ENCODE measurements at places on chromosomes 1 and 21.

GRCh38 chr1:16241221-16241708 is 4.3 kb upstream of the CPLANE2 start:
- H3K27me3 ChIP-seq: peaks cover 8% of the 10 kb centered on the region
- DNase-seq: no peak
- no peaks in the 10 kb centered on the region for H3K36me3 ChIP-seq
- H3K4me3 ChIP-seq: no peak overlapping the region
- H3K4me1 ChIP-seq: peaks cover 18% of the 10 kb centered on the region
- no peak overlapping the region for H3K27ac ChIP-seq

DNA sequence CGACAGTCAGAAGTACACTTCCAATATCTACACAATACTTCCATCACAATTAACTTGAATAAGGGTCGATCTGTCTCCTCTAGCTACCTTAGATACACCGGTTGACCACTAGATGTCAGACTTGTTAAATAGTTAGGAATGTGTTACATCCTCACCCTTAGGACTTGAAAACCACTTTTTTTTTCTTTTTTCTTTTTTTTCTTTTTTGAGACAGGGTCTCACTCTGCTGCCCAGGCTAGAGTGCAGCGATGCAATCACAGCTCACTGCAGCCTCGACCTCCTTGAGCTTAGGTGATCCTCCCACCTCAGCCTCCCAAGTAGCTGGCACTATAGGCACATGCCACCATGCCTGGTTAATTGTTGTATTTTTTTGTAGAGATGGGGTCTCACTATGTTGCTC is 120.4 kb upstream of the GREM2 start:
- H3K36me3 ChIP-seq: no peaks in the 10 kb centered on the region
- H3K4me3 ChIP-seq: no peak overlapping the region
- H3K27ac ChIP-seq: no peak overlapping the region
- DNase-seq: peak; percentile 71
- H3K4me1 ChIP-seq: peaks cover 45% of the 10 kb centered on the region
- H3K27me3 ChIP-seq: peaks cover 1% of the 10 kb centered on the region

DNA sequence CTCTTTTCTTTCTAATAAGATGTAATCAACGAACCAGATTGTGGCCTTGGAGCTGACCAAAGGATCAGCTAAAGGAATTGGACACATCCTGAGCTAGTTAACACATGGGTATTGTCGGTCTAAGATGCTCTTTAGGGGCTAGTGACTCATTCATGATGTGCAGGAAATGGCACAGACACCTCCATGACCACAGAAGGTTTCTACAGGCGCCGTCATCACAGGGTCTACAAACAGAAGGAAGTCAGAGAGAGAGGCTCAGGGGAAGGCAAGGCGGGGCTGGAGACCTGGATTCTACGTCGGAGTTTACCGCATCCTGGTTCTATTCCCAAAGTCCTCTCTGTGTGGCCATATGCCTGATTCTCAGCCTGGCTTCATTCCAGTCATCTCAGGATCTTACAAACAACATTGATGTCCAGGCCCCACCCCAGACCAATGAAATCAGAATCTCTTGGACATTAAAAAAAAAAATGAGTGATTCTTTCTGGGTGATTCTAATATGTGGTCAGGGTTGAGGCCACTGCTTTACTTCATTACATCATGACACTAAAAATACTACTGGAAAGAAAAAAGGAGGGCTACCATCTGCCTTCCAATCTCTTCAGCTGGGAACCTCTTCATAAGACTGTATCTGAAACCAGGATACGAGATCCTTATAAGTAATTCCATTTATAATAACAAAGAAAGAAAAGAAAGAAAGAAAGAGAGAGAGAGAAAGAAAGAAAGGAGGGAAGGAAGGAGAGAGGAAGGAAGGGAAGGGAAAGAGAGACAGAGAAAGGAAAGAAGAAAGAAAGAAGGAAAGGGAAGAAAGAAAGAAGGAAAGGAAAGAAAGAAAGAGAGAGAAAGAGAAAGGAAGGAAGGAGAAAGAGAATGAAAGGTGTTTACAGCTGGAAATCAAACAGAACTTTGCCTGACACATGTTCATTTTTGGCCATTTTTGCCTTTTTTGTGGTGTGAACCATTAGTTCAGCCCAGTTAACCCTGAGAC is 11.6 kb upstream of the KCNJ15 start:
- peaks cover 9% of the 10 kb centered on the region for H3K36me3 ChIP-seq
- H3K27ac ChIP-seq: peak overlapping the region; percentile 93
- peaks cover 55% of the 10 kb centered on the region for H3K4me1 ChIP-seq
- no peaks in the 10 kb centered on the region for H3K27me3 ChIP-seq
- DNase-seq: peak; percentile 97

GRCh38 chr1:197590687-197591086 is 184.6 kb downstream of the DENND1B start:
- H3K27me3 ChIP-seq: no peaks in the 10 kb centered on the region
- H3K36me3 ChIP-seq: no peaks in the 10 kb centered on the region
- no peak overlapping the region for H3K4me3 ChIP-seq
- DNase-seq: no peak
- H3K4me1 ChIP-seq: no peaks in the 10 kb centered on the region

GRCh38 chr1:241519308-241520079 is at the start of gene FH:
FH (minus strand) TSS chr1:241519755; CDS start chr1:241519722, 33 bp downstream.
- H3K27ac ChIP-seq: peak within 1 kb of the TSS; percentile 73
- H3K4me1 ChIP-seq: peaks cover 28% of the 10 kb centered on the region
- H3K27me3 ChIP-seq: peaks cover 7% of the 10 kb centered on the region
- H3K4me3 ChIP-seq: peak within 1 kb of the TSS; percentile 91

- H3K4me1 ChIP-seq: peaks cover 10% of the 10 kb centered on the region
- peak overlapping the region; percentile 60 for H3K27ac ChIP-seq
- peak overlapping the region; percentile 4 for H3K4me3 ChIP-seq
- DNase-seq: peak; percentile 31
Measured at GRCh38 chr1:222889440-222889839, 74.6 kb downstream of the DISP1 start.

DNA sequence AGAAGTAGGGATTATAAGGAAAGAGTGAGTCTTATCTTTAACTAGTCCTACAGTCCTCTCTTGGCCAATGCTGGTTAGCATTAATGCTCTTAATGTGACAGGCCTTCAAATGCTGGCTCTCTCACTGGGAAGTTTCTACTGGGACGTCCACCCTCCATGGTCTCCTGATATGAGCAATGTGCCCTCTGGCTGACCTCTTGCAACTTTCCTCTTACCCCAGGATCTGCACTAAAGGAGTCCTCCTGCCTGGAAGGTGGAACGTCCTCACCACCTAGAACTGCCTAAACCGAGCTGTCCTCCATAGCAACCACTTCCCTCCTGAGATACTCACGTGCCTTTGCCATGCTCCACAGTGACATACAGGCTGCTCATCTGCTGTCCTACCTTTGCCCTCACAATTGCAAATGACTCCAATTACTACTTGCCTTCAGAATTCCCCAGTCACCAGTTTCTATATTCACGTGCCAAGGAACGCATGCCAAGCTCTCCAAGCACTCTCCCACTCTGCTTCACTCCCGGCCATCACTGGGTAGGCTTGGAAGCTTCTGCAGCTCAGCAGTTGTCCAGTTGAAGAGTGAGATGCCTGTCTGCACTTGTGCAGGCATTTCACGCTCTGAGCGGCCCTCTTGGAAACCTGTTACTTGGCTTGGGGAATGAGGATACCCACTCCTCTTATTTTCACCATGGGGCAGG is 404.7 kb downstream of the RRAGC start:
- H3K36me3 ChIP-seq: peaks cover 5% of the 10 kb centered on the region
- no peaks in the 10 kb centered on the region for H3K4me1 ChIP-seq
- DNase-seq: no peak
- H3K27ac ChIP-seq: no peak overlapping the region
- H3K27me3 ChIP-seq: peaks cover 4% of the 10 kb centered on the region

DNA sequence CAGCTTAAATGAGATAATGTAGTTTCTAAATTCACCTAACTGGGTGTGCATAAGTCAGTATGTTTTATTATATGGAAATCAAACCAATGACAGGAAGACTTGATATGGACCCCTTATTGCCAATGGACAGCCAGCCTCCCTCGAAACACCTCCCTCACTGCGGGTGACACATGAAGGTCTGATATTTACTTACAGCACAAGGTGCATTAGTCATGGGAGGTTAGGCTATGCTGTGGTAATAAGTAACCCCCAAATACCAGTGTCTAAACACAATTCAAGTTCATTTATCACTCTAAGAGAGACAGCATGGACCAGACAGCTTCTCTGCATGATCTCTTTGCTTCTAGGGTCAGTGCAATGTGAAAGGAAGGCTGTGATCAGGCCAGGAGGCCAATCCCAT is 126.0 kb upstream of the KCNJ6 start:
- no peak overlapping the region for H3K4me3 ChIP-seq
- H3K4me1 ChIP-seq: no peaks in the 10 kb centered on the region
- H3K27ac ChIP-seq: no peak overlapping the region
- H3K27me3 ChIP-seq: peaks cover 21% of the 10 kb centered on the region
- no peaks in the 10 kb centered on the region for H3K36me3 ChIP-seq

- H3K4me3 ChIP-seq: no peak overlapping the region
- H3K4me1 ChIP-seq: no peaks in the 10 kb centered on the region
- peaks cover 6% of the 10 kb centered on the region for H3K36me3 ChIP-seq
- H3K27ac ChIP-seq: no peak overlapping the region
- H3K27me3 ChIP-seq: peaks cover 2% of the 10 kb centered on the region
- DNase-seq: no peak
Measured at GRCh38 chr1:118881751-118882150, 106.4 kb downstream of the TBX15 start.

- peaks cover 16% of the 10 kb centered on the region for H3K36me3 ChIP-seq
- H3K27me3 ChIP-seq: peaks cover 12% of the 10 kb centered on the region
- H3K4me3 ChIP-seq: no peak overlapping the region
- no peaks in the 10 kb centered on the region for H3K4me1 ChIP-seq
Measured at GRCh38 chr1:17673329-17674072, 81.6 kb upstream of the ACTL8 start.

- H3K36me3 ChIP-seq: no peaks in the 10 kb centered on the region
- H3K4me3 ChIP-seq: no peak overlapping the region
- H3K27me3 ChIP-seq: peaks cover 1% of the 10 kb centered on the region
- DNase-seq: no peak
- H3K27ac ChIP-seq: no peak overlapping the region
Measured at GRCh38 chr1:85756864-85757263, 48.6 kb upstream of the ZNHIT6 start.

GRCh38 chr1:5267603-5268235 is 613.3 kb downstream of the AJAP1 start:
- no peak overlapping the region for H3K4me3 ChIP-seq
- no peak overlapping the region for H3K27ac ChIP-seq
- H3K36me3 ChIP-seq: 0 out of 2 replicates have a peak, but pooled peaks cover 5% of the 10 kb centered on the region
- DNase-seq: no peak

DNA sequence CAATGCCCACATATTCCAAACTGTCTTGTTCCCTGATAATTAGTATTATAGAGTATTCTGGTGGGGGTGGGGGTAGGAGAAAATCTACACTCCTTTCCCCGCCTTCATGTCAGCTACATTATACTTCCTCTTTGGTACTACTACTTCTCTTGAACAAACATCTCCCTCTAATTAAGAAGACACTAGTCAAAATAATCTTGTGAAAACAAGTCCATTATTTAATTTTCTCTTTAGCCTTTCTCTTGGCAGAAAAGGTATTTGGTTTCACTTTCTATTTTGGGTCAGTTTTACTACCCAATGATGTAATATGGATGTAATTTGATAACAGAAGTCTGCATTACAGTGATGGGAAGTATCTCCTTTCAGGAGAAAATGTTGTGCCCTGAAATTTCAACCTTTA is 22.5 kb downstream of the NTMT2 start:
- peaks cover 13% of the 10 kb centered on the region for H3K36me3 ChIP-seq
- DNase-seq: peak; percentile 29
- peak overlapping the region; percentile 83 for H3K27ac ChIP-seq
- no peaks in the 10 kb centered on the region for H3K27me3 ChIP-seq
- peak overlapping the region; percentile 87 for H3K4me3 ChIP-seq

- H3K36me3 ChIP-seq: no peaks in the 10 kb centered on the region
- no peaks in the 10 kb centered on the region for H3K4me1 ChIP-seq
- DNase-seq: no peak
- H3K4me3 ChIP-seq: no peak overlapping the region
- no peak overlapping the region for H3K27ac ChIP-seq
- H3K27me3 ChIP-seq: peaks cover 2% of the 10 kb centered on the region
Measured at GRCh38 chr21:42535602-42536171, 22.0 kb downstream of the SLC37A1 start.

DNA sequence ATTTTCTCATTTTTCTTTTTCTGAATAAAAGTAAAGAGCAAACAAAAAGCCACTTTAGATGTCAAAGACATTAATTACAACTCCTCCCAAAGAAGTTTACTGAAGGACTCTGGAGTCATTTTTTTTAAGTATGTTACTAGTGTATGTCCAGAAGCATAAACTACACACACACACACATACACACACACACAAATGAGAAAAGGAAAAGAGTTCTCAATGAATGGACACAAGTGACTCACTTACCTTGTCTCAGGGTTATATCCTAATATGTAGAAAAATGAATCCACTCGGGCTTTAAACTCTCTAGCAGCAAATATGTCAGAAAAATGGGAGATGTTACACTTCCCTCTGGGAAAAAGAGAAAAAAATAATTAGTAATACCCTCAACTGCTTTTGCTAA is 223.1 kb downstream of the SLC45A1 start:
- H3K27ac ChIP-seq: peak overlapping the region; percentile 80
- H3K27me3 ChIP-seq: no peaks in the 10 kb centered on the region
- H3K36me3 ChIP-seq: peaks cover 17% of the 10 kb centered on the region
- H3K4me1 ChIP-seq: peaks cover 29% of the 10 kb centered on the region

All from HFFc6 (cell line).